ENCODE measurements at places on chromosomes 3 and 15.
A peak's percentile ranks its signal among the peaks of the same experiment; 100 is the strongest.

DNA sequence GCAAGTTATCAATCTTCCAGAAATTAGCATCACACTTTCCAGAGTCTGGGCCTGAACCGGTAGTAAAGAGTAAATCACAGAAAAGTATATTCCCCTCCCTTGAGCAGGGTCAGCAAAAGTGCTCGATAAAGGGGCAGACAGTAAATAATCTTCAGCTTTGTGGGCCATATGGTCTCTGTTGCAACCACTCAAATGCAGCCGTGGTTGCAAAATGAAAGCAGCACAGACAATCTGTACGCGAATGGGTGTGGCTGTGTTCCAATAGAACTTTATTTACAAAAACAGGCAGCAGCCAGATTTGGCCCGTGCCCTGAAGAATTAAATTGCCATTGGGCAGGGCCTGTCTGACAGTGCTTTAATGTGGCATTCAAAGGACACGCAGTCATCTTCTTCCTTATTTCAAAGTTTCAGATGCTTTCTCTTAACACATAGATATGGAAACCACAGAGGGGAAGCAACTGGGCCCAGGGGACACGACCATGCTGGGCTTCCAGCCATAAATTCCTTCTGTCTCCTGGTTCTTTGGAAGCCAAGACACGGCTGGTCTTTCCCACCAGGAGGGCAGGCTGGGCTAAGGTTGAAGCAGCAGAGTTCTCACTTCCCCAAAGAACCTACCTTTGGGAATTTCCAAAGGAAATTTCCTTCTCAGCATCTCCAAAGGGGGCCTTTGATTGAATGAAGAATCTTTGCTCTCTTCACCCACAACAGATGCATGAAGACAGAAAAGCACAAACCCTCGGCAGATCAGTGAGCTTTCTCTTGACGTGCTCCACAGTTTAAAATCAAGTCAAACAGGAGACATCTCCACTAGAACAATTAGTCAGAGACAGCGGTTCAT is 489.8 kb upstream of the PROK2 start:
- DNase-seq = peak; percentile 72

DNA sequence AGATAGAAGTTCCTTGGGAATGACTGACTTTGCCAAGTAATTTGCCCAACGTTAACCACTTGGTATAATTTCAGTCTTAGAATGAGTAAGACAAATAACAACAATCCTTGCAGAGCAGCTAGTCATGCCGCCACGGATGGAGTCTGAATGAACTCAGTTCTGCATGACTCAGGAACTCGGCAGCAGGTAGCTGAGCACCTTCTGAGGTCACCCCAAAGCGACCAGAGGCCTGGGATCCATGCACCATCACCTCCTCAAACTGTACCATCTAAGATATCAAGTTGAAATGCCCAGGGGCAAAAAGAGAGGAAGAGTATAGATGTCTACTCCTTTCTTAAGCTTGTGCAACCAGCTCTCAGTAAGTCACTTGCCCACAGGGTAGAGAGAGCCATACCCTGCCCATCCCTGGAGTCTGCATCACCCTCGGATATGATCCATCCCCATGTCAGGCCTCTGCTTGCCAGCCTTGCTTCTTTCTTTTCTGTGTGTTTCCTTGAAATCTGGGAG is 8.5 kb upstream of the CDCP1 start:
- DNase-seq = no peak

- DNase-seq = no peak
These were observed 22.3 kb downstream of the NOX5 start for GRCh38 chr15:69036826-69037225.

GRCh38 chr3:175007306-175007705 is 148.2 kb downstream of the NAALADL2 start:
- no peak for DNase-seq

DNA sequence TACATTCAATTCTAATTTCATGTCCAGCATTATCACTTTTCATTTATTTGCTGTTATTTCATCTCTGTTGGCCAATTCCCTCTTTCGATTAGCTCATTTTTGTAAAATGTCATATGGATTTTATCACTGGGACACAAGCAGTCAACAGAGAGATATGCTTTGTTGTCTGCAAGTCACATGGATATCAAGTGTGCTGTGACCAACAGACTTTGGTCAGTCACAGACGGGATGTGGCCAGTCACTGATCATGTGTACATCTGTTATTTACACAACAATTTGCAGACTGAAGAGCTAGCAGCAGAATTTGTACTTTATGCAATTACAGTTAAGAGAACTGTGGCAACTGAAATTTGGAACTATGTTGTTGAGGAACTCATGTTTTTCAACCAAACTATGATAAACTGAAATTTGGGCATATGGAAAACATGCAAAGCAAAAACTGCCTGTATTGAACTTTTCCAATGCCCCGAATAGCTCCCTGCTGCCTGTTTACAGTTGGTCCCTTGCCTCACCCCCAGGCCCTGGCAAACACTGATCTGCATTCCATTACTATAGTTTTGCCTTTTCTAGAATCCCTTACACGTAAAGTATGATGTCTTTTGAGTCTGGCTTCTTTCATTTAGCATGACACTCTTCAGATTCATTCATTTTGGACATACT is 104.4 kb downstream of the RPL22L1 start:
- DNase-seq = peak; percentile 77

DNA sequence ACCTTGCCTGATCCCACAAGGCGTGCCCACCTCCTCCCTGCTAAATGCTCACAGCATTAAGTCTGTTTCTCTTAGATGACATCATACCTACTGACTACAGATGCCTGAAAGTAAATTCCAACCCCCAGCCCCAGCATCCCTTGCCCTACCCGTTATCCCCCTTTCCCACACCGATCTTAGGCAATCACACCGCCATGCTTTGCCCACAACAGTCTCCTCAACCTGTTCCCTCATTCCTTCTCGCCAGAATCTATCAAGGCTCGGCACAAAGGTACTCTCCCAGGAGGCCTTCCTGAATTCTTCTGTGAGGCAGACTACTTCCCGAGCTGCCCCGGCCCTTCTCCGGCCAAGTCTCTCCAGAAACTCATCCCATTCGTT is 789 bp upstream of the SEC61A1 start:
- peak; percentile 28 for DNase-seq

DNA sequence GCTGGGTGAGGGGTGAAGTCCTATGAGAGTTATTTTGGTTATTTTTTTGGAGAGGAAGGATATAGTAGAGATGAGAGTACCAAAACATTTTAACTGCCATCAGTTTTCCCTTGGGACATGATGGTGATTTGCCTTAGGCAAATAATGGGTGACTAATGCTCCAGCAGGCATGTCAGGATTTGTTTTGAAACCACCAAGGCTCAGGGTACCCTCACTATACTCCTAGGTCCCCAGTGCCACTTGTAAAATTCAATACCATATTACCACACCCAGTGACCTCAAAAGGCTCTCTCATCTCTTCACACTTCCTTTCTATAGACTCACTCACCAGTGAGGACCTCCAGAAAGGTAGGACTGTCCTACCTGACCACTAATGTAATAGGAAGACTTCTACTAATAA is 83.6 kb downstream of the WDR72 start:
- no peak for DNase-seq

- no peak for DNase-seq
These were observed 478.6 kb downstream of the FOXP1 start for GRCh38 chr3:71104976-71105375.

GRCh38 chr3:58116985-58117384 is 93.8 kb downstream of the DNASE1L3 start:
- no peak for DNase-seq

DNA sequence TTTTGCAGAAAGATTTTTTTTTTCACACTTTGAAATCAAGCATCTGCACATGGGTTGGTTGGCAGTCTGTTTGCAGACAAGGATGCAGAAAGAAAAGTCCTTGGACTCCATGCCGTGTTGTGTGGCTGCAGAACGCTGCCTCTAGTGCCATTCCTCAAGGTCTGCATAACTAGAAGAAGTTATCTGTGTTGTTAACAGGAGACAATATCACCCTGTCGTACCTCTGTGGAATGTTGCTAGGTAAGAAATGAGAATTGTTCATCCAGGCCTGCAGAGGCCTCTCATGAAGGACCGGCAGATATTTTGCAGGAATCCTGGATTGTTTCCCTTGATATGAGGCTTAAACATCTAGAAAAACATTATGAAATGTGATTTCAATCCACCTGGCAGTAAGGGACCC is 58.5 kb upstream of the PPARG start:
- DNase-seq = no peak

DNA sequence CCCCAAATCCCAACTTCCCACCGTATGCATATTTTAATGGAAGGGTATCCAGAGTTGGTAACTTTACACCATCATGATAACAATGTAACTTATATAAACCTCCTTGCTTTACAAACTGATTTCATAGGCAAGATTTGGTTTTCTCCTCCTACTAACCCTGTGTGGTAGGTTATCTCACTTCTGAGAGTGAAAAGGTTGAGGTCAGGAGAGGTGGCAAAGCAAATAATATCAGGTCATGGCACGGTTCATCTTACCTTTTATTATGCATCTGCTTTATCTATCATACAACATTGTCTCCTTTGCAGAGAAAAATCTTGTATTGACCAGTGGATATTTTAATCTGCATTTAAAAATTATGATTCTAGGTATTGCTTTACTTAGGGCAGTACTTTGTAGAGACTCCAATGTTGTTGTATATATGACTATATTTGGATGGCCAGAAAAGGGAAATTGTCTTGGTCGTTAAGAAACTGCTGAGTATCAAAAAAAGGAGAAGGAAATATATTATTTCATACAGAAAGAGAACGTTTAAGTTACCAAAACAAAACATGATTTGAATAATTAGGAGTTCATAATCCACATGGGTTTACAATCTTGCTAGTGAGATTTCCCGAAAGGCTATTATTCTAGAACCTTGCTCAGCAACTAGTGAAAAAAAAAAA is 30.4 kb downstream of the NFKBIZ start:
- DNase-seq = no peak

DNA sequence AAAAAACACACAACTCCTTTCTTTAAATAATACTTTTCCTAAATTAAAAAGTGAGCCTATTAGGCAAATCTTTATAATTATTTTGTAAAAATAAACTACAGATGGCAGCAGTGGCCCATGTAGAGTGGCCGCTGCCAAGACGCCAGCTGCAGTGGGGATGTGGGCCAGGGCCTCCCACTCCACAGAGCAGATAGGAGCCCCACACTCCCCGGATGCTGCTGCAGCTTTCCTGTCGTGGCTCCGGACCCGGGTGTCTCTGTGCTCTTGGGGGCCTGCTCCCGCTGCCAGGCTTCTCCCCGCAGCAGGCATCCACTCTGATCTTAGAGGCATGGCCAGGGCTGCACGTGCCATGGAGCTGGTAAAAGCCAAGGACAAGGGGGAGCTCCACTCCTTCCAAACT is 67.5 kb downstream of the PROS1 start:
- no peak for DNase-seq

- DNase-seq = no peak
These were observed 134.6 kb downstream of the CMSS1 start for GRCh38 chr3:99952306-99952705.

DNA sequence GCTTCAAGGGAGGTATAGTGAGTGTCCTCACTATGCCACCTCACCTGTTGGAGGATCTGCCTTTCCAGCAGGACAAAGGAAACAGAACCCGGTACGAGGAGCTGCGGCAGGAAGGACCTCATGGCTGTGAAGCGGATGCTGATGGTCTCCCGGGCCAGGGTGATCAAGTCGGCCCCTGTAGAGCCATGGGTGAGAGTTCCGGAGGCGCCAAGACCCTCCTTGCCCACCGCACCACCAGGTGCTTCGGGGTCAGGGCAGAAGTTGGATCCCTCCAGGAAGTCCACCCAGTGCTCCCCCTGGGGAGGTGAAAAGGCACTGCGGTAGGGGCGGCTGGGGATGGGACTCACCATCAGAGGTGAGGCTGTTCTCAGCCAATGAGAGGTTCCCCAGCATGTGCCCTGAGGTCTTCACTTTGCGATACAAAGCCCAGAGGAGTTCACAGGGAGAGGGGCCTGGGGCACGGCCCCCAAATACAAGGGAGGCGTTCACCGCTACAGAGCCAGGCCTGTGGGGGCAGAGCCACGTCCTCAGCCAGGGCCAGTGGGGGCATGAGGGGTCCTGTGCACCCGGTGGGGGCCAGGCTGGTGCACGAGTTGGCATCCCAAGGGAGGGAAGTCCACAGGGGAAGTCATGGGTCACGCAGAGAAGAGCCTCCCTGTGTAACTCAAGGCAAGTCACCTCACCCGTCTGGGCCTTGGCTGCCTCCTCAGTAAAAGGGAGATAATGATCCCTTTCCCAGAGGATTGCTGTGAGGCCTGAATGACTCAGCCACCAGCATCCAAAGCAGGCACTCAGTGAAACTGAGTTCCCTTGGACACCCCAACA is 27.7 kb downstream of the C15orf39 start:
- DNase-seq = no peak

DNA sequence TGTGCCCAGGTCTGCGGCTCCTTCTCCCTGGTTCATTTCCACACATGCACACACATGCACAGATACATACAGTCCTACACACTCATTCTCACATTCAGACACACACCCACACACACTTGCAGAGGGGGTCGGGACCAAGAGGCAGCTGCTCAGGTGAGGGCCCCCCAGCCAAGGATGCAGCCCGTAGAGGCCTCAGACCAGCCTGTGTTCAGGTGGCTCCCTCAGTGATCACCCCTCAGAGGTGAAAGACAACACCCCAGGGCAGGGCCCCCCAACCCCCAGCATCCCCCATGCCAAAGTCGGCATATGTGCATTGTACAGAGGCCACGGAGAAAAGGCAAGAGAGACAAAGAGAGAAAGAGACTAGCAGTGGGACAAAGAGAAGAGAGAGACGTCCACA is 5.9 kb upstream of the CORO2B start:
- no peak for DNase-seq

DNA sequence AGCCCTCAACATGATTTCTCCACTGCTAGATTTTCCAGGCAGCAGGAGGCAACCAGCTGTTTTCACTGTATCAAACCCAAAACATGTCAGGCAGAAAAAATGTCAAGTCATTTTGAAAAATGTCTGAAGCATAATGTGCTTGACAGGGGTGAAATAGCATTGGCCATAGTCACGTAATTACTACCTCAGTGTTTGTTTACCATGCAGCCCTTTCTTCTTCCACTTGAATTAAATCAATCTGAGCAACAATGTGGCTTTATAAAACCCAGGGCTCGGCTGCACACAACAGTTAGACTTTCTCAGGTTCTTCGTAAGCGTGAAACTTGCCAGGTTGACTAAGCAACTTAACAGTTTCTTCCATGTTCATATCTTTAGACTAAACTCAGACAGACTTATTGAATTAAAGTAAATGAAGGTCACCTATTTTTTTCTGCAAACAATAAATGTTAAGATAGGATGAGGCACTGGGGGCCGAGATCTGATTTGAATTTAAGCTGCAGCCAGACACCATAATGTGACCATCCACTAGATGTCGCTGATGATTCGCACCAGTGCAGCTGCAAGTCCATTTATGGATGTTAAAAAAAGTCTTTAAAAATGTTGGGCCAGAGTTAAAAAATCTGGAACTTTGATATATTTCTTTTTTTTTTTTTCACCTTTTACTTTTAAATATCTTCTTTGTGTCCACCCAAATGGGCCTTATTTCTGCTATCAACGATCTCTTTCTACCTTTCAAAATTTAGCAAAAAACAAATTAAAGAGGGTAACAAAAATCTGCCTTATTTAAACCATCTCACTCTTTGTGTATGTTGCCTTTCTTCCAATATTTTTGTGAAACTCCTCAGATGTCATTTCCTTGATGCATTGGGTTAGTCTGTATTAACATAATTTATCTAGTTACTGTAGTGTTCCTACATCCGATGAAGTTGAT is 305.9 kb downstream of the CACNA2D3 start:
- peak; percentile 70 for DNase-seq

Measured in pons (tissue), 1 donor.